ENCODE measurements at places on chromosomes 2 and 18. TPM values are rescaled to one million over a fixed set of nuclear protein-coding genes. Genes with fewer than 3 reads are reported as not detected.

Gene SPC25
- 10.5 TPM for total RNA-seq

Gene MATN3
- 1.1 TPM for total RNA-seq

Gene PPP4R3B
- 43.5 TPM for total RNA-seq

Gene ITGA6
- 143 TPM for total RNA-seq

Gene ABCB11
- 0.02 TPM for total RNA-seq

Gene SLC4A3
- 9.5 TPM for total RNA-seq

Gene EIF5B
- total RNA-seq, result 43.2 TPM

Gene SNORC
- total RNA-seq, result 0.94 TPM

Gene RESP18
- total RNA-seq, result not detected

- DNase-seq, result no peak
Observed at GRCh38 chr2:240819858-240820606, at the start of gene KIF1A. TSS of gene KIF1A (minus strand) at chr2:240820219. CDS start at chr2:240797752, 22,467 bp downstream.

DNA sequence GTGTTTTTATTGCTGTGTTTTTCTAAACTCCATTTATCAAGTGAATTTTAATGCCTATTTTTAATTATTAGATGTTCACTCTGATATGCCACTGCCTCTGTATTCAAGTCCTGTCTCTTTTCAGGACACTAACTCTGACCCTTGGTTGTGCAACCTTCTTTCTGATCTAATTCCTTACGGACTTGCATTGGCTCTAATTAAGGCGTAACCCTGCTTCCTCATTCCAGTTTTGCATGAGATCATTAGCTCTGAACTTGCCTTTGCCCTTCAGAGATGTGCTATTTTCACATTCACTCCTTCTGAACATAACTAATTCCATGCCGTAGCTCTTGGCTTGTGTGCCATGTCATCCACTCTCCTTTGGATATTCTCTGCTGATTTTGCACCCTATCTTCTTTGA, 162.5 kb upstream of the TMEFF2 start:
- no peak for DNase-seq

GRCh38 chr2:96801005-96801785, 14.9 kb upstream of the CNNM3 start:
- DNase-seq, result peak; percentile 27

DNA sequence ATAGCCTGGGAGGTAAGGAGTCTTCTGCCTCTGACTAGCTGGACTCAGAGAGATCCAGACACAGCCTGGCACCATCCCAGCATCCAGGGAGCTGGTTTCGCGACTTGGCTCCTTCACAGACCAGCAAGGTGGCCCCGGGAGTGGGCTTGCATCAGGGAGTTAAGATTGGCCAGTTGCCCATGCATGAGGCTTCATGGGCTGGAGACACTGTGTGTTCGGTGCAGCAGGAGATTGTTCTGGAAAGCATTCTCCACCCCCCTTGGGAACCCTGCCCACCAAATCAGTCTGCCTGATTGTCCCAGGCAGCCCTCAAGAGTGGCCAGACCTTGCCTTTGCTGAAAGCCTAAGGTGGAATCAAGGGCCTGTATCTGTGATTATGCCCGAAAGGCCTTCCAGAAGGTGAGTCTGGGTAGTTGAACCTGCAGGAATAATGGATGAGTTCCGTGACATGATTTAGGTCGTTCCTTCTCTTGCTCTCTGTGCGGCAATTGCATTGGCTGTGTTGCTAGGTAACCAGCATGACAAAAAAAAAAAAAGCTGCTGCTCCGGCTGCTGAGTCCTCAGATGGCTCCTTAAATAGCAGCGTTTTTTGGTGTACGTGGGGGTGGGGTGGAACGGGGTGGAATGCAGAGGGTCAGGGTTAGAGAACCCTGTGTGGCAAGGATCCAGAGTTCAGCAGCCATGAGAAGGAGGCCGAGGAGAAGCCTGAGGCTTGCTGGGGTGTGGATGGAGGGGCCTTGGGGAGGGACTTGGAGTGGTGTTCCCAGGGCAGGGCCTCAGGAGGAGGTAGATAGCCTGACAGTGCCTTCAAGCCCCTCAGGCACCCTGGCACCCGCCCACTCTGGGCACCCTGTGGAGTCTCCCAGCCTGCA, 93.0 kb upstream of the MCFD2 start:
- peak; percentile 61 for DNase-seq

- DNase-seq, result no peak
Observed at GRCh38 chr2:14923820-14924580, 291.5 kb downstream of the LRATD1 start.

DNA sequence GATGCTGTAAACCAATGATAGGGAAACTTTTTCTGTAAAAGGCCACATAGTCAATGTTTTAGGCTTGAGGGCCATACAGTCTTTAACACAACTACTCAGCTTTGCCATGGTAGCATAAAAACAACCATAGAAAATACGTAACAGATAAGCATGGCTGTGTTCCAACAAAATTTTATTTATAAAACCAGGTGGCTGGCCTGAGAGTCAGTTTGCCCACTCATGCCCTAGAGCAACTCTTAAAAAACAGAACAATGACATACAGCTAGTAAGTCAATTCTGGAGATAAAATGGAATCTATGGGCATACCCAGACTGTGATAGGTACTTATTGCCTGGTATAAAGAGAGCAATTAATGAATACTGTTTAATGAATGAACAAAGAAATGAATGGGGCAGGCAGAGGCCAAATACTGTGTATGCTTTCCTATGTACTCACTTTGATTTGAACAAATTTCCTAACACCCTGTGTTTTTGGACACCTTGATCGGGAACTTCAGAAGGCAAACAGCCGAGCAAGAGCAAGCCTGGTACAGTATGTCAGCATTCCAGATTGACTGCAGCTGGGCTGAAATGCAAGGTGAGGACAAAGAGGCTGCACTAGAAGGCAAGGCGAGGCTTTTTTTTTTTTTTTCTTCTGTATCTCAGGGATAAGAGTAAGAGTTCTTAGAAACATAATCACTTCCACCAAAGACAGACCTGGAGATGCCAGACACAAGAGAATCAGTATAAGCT, 315.3 kb downstream of the CLIP4 start:
- no peak for DNase-seq

DNA sequence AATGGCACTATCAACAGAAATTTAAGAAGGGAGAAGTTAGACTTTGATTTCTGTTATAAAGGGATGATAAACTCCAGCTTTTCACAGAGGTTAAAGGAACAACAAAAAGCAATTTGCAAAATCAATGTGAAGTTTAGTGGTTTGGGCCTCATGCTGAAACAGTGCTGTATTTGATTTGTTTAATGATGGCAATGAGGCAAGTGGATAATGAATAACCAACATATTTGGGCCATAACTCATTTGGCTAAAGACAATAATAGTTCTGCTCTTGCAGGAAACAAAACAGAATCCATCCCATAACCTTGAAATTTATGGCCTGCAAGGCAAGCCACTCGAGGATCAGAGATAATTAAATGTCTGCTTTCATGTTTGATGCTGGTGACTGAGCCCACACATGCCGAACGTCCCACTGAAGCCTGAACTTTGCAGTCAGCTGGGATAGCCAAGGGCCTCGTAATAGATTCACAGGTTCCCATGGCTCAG, 56.5 kb downstream of the TPGS2 start:
- peak; percentile 76 for DNase-seq

- DNase-seq, result no peak
Observed at GRCh38 chr18:21105936-21106335, 5.7 kb downstream of the ROCK1 start.

- DNase-seq, result no peak
Observed at GRCh38 chr2:67896476-67896875, 166.3 kb downstream of the C1D start.

DNA sequence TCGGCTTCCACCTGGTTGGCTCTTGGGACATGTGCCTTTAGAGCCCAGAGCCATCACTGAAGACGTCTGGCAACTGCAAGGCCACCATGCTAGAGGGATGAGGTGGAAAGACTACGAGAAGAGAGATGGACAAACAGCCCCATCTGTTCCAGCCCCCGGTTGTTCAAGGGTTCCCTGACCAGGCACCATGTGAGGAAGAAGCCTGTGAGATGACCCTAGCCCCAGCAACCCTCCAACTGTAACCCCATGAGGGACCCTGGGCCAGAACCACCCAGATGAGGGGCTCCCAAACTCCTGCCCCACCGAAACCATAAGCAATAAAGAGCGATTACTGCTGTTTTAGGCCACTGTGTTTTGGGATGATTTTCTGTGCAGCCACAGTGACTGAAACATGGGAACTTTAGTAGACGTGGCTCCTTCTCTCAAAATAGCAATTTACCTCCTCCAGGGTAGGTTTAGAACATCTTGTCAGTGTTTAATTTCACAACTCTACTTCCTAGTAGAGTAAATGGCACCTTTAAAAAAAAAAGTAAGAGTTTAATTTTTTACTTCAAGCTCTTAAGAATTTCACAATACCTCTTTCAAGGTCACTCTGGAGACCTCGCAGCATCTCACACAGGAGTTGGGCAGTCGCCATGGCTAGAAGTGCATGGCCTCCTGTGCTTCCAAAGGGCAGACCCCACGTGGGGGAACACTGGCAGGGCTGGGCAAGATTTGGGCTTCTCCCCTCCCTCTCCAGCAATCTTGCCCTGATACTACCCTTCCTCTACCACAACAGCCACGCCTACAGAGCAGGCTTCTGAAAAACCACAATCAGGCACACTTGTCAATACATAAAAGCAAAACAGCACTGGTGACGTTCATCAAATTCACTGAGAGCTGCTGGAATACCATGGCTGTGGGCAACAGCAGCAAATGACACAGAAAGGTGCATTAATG, 48.8 kb downstream of the TMEM163 start:
- no peak for DNase-seq

GRCh38 chr18:10454681-10455557, 484 bp downstream of the APCDD1 start:
- DNase-seq, result no peak

- no peak for DNase-seq
Observed at GRCh38 chr18:23276451-23276850, 141.2 kb downstream of the CABLES1 start.

GRCh38 chr18:25282282-25282681, 69.7 kb downstream of the ZNF521 start:
- DNase-seq, result no peak

DNA sequence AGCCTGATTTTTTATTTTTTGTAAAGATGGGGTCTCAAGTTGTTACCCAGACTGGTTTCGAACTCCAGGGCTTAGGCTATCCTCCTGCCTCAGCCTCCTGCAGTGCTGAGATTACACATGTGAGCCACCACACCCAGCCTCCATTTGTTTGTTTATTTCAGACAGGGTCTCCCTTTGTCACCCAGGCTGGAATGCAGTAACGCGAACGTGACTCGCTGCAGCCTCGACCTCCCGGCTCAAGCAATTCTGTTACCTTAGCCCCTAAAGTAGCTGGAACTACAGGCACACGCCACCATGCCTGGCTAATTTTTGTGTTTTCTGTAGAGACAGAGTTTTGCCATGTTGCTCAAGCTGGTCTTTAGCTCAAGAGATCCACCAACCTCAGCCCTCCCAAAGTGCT, 27.2 kb downstream of the UBXN4 start:
- DNase-seq, result no peak

DNA sequence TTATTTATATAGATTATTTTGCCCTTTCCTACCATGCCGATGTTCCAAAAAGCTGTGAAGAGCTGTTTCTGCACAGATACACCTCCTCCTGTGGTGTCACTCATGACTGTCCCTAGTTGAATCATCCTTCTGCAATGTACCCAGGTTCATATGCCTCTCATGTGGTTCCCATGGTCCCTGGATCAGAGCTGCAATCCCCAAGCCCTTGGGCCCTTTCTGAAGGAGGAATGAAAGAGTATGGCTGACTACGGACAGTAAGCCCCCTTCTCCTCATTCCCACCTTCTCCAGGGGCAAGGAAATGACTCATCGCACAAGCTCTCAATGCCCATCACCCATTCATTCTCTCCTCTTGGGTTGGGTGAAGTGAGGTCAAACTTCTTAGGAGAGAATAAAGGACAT, 63.9 kb upstream of the ACVR1 start:
- DNase-seq, result no peak

DNA sequence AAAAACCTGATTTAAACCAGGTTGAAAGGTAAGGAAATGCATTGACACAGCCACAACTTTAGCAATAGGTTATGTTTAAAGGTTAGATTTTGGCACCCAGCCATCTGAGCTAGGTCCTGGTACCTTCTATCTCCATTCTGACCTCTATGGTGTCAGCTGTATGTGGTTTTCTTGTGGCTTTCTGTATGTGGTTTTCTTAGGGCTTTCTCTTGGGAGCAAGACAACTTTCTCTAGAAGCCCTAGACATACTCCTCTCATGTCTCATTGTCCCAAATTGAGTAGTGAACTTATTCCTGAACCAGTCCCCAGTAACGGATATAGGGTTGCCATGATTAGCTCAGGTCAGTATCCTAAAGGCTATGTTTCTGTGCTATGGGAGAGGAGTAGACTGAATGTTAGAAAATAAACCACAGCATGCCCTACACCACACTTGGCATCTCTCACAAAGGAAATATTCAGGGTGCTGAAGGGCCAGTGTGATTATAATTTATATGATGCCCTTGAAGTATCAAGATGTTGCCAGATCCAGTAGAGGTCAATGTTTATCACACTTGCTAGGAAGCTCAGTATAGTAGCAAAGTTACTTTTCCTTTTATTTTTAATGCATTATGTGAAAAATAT, 176.1 kb downstream of the CAPN13 start:
- no peak for DNase-seq

GRCh38 chr2:147519178-147519577, 325.7 kb upstream of the ACVR2A start:
- DNase-seq, result no peak

DNA sequence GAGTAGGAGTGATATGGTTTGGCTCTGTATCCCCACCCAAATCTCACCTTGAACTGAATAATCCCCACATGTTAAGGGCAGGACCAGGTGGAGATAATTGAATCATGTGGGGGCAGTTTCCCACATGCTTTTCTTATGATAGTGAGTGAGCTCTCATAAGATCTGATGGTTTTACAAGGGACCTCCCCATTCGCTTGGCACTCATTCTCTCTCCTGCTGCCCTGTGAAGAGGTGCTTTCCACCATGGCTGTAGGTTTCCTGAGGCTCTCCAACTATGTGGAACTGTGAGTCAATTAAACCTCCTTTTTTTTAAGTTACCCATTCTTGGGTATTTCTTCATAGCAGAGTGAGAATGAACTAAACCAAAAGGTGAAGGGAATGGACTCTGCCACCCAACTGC, 207.5 kb downstream of the LOXHD1 start:
- no peak for DNase-seq

- no peak for DNase-seq
Observed at GRCh38 chr2:18940184-18940583, 350.8 kb upstream of the NT5C1B start.

- no peak for DNase-seq
Observed at GRCh38 chr18:55264108-55264507, 304.8 kb upstream of the CCDC68 start.

DNA sequence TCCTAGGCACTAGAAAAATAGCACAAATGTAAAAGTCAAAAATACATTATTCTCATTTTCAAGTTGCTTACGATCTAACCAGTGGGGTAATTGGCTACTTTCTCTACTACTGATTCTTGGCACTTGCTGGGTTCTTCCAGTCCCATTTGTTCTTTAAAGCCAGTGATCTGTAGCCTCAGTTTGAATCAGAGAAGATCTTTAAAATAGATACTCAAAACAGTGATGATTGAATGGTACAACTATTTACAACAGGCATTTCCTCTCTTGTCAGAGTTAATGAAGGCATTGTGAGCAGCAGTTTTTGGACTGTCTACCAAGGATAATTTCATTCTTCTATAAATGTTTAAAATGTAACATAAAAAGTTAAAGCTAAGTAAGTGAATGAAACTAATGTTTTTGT, 128.3 kb upstream of the FSIP2 start:
- DNase-seq, result no peak

- DNase-seq, result peak; percentile 73
Observed at GRCh38 chr2:69177063-69177771, 164.2 kb downstream of the ANTXR1 start.

All from HFFc6 (cell line).